ENCODE measurements at places on chromosomes 6 and 20.
A peak's percentile ranks its signal among the peaks of the same experiment; 100 is the strongest.

DNA sequence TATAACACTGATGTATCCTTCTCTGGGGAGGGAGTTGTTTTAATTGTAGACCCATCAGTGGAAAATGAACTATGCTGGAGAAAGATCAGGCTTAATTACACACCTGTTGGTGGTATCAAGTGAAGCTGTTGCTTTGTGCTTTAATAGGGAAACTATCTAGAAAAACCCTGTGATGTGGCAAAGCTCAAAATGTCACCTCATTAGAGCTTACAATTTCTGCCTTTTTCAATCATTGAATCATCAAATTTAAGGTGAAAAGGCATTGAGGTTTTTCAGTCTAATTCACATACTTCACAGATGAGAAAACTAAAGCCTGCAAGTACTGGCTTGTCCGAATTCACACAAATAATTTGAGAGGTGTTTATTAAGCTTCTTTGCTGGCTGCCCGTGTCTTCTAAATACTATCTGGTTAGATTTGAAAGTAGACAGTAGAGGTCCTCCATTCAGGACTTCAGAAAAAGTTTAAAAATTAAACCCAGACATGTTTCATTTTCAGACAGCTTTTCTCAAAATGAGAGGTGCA, 143.3 kb upstream of the MAP3K7 start:
- no peak for DNase-seq

GRCh38 chr6:85285934-85286333, 163.9 kb upstream of the NT5E start:
- DNase-seq, result no peak

DNA sequence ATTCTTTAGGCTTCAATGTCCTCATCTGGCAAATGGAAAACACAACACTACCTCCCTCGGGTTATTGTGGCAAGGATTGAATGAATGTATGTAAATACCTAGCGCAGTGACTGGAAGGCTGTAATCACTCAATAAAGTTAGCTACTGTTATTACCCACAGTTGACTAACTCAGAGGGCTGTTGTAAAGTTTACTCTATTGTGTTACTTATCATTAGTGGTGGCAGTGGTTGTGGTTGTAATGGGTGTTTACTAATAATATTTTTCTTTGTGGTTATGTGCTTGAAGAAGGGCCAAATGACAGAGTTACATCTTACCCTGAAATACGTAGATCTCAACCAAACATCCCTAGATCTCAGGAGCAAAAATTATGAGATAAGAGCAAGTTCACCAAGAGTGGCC, 42.0 kb upstream of the PXDC1 start:
- no peak for DNase-seq

- DNase-seq, result no peak
These were observed 983 bp downstream of the RBBP9 start for GRCh38 chr20:18496042-18496441.

- DNase-seq, result no peak
These were observed 136.0 kb downstream of the HFE start for GRCh38 chr6:26223228-26223627.

GRCh38 chr6:156102129-156102528, 646.5 kb upstream of the NOX3 start:
- DNase-seq, result no peak

- peak; percentile 12 for DNase-seq
These were observed 111.0 kb downstream of the SOBP start for GRCh38 chr6:107600936-107601335.

GRCh38 chr6:36514554-36515456, 32.5 kb downstream of the STK38 start:
- DNase-seq, result no peak

- DNase-seq, result no peak
These were observed 46.3 kb downstream of the MDFI start for GRCh38 chr6:41684311-41685180.

DNA sequence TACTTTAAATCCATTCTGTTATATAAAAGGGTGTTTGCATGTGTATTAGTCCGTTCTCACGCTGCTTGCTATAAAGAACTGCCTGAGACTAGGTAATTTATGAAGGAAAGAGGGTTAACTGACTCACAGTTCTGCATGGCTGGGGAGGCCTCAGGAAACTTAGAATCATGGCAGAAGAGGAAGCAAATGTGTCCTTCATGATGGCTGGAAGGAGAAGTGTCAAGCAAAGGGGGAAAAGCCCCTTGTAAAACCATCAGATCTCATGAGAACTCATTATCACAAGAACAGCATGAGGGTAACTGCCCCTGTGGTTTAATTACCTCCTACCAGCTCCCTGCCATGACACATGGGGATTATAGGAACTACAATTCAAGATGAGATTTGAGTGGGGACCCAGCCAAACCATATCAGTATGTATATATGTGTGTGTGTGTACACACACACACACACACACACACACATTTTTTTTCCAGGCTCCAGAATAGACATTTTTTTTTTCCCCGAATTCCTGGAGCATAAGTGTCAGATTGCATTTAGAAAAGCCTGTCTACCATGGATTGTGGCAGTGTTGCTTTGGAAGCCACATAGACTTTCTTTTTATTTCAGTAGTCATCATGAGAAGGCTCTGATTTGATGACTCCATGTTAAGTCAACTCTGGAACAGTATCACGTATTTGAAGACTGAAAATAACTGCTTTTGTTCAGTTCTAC, 31.5 kb downstream of the KDM1B start:
- no peak for DNase-seq

Measured in amniotic stem cell (primary cell).